Stimulated activated CD4-positive, alpha-beta T cell treated with anti-CD3 and anti-CD28 coated beads, Interleukin-1b, Interleukin-23, amount 100 ng/mL, for 48 hours (primary cell): ENCODE measurements at places on chromosomes 11 and 22.
A peak's percentile ranks its signal among the peaks of the same experiment; 100 is the strongest.

- no peak for DNase-seq
These were observed 47.6 kb downstream of the ST3GAL4 start for GRCh38 chr11:126403022-126403581.

DNA sequence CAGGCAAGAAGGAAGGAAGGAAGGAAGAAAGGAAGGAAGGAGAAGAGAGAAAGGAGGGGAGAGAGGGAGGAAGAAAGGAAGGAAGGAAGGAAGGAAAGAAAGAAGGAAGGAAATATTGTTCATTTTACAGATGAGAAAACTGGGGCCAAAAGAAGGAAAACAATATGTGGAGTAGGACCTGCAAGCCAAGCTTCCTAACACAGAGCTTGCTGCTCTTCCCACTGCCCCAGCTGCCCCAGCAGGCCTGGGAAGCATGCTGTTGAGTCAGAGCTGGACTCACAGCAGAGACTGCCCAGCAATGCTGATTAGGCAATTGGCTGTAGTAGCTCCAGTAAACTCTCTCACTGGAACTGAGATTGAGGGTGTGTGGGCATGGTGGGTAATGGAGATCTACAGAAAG is 42.6 kb upstream of the SMCO4 start:
- no peak for DNase-seq

DNA sequence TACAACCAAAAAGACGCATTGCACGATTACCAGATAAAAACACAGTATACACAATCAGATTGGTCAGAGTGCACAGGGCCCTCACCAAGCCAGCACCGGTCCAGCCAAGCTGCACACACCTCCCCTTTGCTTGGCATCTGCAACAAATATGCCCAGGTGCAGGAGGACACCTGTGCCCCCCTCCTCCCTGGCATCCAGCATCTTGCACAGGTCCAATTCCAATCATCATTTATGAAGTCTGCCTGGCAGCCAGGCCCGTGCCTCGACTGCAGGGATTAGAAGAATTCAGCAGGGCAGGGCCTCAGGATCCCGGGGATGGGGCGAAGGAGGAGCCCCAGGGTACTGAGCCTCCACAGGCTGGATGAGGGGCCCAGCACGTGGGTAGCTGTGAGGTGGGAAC is 302.1 kb downstream of the CTTN start:
- no peak for DNase-seq

DNA sequence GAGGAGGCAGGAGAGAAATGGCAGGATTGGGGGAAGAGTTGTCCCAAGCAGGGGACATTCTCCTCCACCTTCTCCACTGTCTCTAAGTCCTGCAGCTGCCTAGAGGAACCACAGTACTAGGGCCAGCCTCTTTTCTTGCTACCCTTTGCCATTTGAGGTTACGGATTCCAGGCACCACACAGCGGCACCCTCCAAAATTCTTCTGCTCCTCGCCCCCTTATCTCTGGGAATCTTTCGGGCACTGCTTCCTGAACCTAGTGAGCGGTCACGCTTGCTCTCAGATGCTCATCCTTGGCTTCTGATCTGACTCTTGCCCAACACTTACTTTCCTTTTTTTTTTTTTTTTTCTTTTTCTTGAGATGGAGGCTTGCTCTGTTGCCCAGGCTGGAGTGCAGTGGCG is 26.6 kb upstream of the XBP1 start:
- DNase-seq, result no peak

DNA sequence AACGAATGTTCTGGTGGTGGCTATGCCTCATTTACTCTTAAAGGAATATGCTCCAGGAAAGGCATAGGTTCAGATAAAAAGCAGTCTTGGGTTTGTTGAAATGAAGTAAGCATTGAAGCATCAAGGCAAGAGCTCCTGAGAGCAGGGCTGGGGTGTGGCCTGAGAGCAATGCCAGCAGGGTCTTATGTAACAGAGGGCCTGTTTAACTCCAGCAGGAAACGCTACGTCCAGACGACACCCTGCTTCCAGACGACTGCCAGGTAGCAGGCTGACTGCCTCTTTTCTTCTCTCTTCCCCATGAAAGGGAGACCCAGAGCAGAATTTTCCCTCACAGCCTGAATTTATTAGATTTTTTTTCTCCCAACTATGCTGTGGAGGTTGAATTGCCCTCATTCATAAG is 127.2 kb upstream of the SLC5A12 start:
- no peak for DNase-seq

- DNase-seq, result no peak
These were observed 66.2 kb downstream of the FANCF start for GRCh38 chr11:22559416-22559815.

- DNase-seq, result peak; percentile 53
These were observed 66.8 kb downstream of the FEZ1 start for GRCh38 chr11:125429174-125429707.
